Nucleus accumbens (tissue), 56 donors: ENCODE measurements at places on chromosomes 12 and 14.

DNA sequence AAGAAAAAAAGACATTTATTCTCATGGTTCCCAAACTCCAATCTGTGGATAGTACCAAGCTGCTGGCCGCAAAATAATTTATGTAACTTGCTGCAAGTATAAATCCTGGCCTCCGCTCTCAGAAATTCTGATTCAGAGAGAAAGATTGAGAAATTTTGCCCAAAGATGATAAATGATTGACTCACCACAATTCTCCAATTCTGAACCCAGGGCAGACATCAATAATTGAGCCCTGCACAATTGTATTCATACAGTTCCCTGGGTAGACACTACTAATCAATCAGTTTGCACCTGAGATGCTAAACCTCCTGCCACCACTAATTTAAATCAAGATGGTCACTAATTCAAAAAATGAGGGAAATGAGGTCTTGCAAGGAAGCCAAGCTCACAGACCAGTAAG, 38.2 kb downstream of the TRPV4 start:
- no peak for DNase-seq

DNA sequence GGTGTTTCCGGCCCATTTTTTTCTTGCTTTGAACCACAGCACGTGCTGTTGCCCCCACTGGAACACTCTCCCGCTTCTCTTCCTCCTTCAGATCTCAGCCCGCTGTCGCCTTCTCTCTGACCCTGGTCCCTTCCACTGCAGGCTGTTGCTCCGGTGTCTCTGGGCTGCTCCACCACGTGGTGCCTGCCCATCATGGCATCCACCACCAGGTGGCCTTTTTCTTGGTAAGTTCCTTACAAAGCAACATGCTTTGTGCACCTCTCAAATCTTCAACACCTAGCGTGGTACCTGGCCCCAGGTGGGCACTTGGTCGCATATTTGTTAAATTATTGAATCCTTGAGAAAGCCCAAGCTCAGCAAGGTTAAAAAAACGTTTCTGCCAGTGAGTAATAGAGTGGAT, 19.1 kb downstream of the TUNAR start:
- no peak for DNase-seq

GRCh38 chr14:102915292-102916110, 7.0 kb upstream of the AMN start:
- DNase-seq = no peak

DNA sequence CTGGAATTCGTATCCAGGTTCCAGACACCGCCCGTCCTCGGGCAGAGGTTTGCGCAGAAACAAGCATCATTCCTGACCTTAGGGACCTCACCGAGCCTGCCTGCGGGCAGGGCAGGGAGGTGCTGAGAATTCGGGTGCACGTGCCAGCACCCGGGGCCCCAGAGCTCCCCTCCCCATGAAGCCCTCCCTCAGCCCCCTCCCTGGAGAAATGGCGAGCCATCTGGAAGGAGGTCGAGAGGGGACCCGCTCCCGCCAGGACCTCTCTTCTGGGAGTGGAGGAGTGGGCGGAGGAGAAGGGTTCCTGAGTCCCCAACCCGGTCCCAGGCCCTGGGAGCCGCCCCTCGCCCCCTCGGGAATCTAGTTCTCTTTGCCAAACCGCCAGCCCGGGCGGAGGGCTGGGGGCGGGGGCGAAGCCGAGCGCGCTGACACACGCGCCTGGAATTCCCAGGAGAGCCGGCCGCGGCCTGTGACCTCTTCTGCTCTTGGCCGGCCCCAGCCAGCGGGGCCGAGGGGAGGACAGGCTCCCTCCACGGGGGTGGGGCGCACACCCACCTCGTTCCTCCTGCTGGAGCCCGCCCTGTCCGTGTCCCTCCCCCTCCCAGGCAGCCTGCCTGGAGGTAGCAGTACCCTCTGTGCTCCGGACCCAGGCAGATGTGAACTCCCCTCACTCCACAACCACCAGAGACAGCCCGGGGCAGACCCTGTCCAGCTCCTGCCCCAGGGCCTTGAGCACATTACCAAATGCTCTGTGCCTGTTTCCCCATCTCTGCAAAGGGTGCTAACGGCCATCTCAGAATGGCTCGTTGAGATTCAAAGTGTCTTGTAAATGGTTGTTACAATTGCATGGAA, 23.0 kb upstream of the GPR132 start:
- no peak for DNase-seq

- no peak for DNase-seq
These were observed 68.0 kb downstream of the PRIMA1 start for GRCh38 chr14:93720076-93720815.

GRCh38 chr12:77153706-77154105, 88.3 kb upstream of the E2F7 start:
- DNase-seq = no peak

DNA sequence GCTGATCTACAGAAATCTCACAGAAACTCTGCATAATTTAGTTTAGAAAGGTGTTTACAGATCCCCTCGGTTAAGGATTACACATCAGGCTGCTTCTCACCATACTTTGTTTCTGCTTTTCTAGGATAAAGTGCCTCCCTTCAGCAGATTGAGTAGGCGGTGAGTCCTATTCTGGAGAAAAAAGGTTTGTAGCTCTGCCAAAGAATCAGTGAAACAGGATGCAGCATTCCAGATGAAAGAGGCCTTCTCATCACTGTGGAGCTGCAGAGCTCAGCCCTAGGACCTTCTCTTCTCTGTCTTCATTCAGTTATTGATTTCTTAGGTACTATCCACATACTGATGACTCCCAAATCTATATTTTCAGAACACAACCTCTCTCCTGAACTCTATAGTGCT, 155.5 kb upstream of the KRR1 start:
- DNase-seq = no peak

DNA sequence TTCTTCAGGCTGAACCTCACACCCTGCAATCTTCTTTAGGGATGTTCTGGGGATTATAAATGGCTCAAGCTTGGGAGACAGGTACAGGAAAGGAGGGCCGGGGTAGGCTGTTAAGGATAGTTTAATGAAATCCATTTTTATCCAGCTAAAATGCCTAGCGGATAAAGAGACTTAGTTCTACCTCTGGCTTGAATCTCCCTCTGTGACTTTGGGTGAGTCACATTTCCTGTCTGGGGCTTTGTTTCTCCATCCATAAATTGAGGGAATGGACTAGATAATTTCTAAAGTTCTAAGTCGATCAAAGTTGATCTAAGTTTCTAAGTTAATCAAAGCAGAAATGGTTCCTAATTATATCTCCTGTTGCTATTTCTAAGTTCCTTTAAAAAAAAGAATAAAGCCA, 319.6 kb upstream of the E2F7 start:
- DNase-seq = no peak

DNA sequence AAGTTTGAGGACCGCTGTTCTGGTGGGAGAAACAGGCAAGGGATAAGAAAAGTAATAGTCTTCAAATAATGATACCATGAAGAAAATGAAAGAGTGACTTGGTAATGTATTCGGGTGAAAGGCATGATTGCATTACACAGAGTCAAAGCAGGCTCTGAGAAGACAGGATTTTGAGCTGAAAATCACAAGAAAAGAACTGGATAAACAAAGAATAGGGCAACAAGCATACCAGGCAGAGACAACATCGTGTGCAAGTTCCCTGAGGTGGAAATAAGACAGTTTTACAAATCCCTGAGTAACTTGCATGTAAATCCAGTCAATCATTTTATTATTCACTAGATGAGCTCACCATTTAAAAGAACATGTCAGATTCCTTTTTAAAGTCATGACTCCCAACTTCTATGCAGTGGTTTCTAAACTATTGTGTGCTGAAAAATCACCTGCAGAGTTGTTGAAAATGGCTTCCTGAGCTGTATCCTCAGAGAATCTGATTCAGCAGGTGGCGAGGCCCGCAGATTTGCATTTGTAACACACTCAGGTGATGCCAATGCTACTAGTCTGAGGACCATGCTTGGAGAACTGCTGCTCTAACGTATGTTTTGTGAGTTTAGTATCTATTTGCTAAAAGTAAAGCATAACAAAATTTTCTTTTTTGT, 133.0 kb upstream of the ABCD2 start:
- no peak for DNase-seq

DNA sequence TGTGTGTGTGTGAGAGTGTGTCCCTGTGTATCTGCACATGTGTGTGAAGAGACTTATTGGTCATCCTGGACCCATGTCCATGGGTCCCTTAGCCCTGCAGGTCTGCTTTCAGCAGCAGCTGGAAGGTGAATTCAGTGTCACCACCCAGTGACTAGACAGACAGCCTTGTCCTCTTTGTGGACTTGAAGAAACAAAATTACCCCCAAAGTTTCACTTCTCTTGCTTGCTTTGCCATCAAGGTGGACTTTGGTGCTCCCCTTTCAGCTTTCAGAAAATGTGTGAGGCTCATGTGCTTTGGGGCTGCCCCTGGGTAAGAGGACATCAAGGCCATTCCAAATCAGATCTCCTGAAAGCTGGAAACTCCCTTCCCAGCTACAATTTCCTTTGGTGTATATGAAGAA, 1063.8 kb downstream of the BCL11B start:
- DNase-seq = no peak

- no peak for DNase-seq
These were observed 46.9 kb downstream of the BEGAIN start for GRCh38 chr14:100540141-100540925.

DNA sequence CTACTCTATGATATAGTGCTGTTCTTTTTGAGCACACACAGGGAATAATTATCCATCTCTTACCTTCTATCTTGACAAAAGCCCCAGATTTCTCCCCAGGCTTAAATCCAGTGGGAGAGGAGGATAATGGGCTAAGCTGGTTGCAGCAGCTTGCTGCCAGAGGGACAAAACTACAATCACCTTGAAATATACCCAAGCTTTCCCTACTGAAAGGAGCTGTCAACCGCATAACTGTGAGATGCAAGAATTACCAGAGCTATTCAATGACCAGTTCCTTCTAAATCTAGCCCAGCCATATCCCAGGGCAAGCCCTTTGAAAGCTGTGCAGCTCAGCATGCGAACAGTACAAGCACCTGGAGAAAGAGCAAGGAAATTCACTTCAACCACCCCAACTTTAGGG, 943 bp upstream of the MGAT4C start:
- DNase-seq = no peak

DNA sequence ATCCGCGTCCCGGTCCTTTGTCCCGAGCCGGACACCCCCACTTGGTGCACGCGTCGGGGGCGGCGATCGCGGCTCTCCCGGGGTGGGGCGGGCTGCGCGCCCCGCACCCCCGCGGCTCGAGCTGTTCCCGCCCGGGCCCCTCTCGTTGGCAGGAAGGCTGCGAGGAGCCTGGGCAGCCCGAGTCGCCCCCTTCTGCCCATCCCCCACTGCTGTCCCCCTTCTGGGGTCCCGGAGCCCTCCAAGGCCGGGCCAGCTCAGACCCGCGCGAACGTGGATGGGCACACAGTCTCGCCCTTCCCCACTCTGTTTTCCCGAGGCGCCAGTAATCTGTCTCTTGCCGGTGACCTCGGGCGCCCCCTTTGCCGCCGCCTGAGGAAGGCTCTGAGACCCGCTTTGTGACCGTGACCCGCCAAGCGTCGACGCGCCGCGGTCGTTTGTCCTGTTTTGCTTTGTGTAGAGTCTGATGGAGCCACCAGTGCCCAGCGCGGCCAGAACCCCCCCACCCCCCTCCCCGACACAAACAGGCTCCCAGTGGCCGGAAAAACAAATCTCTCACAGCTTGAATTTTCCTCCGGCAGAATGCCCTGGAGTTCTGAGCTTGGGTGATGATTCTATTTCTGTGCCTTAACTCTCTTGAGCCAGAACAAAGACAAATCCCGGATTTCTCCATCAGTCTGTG, 610 bp downstream of the C14orf132 start:
- peak; percentile 46 for DNase-seq

DNA sequence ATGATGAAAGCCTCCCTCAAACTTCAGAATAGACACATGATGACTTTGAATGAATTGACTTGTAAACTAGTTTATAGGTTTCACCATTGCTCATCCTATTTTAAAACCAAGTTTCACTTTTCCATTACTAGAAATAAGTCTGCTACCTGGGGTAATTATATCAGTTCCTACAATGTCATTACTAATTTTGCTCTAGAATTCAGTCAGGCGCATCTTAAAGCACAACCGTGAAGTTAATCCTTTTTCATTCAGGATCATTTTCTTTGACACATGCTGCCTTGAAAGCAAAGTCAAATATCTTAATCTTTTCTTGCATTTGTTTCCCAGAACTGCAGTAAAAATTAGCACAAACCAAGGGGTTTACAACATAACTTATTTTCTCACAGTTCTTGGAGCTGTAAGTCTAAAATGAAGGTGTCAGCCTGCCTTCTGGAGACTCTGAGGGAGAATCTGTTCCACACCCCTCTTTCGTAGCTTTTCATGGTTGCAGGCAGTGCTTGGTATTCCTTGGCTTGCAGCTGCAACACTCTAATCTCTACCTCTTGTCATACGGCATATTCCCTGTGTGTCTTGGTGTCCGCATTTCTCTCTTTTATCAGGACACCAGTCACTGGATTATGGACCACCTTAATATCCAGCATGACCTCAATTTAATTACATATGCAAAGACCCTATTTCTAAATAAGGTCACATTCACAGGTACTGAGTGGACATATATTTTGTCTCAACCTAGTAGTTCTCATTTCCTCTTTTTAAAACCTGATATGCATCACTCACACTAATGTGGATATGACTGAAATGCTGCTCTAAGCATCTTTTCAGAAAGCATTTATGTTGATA, 114.3 kb upstream of the PDZRN4 start:
- no peak for DNase-seq

DNA sequence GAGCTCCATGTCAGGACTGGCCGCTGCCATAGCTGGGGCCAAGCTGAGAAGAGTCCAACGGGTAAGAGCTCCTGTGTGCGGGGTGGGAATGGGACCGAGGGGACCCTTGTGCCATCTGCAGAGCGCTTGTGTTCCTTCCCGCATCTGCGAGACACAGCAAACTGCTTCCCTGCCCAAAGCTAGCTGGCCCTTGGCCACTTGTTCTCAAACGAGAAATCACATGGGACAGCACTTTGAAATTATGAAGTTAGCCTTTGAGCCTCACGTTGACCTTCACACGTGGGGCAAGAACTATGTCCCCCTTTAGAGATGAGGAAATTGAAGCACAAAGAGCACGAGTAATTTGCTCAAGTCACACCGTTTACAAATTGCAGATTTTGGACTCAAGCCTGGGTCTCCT, 30.8 kb downstream of the DEGS2 start:
- no peak for DNase-seq

DNA sequence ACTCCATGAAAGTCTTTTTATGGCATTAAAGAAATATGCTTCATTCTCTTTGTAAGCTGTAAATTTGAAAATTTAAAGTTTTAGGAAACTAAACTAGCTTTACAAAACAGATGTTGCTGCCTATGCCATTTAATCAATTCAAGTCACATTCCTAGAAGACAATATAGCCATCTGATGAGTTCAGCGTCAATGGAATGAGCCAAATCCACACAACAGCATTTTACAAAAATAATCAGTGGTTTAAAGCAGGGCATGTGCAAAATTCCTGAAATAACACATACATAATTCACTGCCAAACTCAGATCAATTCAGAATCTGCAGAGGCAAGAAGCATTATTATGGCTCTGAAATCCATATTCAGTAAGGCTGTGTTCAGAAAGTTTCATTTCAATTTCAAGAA, 75.6 kb downstream of the MED13L start:
- no peak for DNase-seq
